Hematopoietic multipotent progenitor cell treated with erythropoietin and hydrocortisone succinate and interleukin-3 and kit ligand, for 8 days (in vitro differentiated cells): ENCODE measurements at places on chromosomes 13 and 19.

GRCh38 chr19:39411832-39412099, 703 bp upstream of the PLEKHG2 start:
- peak; percentile 95 for DNase-seq

DNA sequence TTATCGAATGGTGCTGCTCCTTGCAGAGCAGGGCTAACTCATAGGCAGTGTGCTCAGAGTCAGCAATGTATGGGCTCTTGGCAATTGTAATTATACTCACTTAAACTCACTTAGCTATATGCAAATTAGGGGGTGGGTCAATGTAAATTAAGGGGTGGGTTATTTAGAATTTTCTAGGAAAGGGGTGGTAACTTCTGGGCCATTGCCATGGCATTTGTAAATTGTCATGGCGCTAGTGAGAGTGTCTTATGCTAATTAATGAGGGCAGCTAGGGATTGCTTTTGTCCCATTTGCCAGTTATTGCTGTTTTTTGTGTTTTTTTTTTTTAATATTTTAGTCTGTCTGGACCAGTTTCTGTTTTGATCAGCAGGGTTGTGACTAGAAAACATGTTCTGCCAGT, 68.4 kb downstream of the DIAPH3 start:
- DNase-seq: no peak

GRCh38 chr13:83880275-83881139, 1.8 kb downstream of the SLITRK1 start:
- no peak for DNase-seq

DNA sequence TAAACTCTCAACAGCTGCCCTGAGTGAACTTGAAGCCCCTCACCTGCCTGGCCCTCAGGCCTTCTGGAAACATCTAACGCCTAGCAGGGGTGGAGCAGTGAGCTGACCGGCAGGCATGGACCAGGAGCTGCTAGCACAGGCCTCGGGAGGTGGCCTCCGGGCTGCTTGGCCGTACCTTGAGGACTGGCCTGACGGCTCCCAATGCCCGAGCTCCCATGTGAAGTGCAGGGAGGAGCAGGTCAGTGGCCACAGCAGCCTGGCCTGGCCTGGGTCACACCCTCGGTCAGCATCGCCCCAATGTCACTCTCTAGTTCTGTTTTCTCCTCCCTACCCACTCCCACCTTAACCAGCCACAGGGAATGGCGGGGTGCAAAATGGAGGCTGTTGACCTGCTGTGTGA, 19.0 kb downstream of the TSHZ3 start:
- no peak for DNase-seq

DNA sequence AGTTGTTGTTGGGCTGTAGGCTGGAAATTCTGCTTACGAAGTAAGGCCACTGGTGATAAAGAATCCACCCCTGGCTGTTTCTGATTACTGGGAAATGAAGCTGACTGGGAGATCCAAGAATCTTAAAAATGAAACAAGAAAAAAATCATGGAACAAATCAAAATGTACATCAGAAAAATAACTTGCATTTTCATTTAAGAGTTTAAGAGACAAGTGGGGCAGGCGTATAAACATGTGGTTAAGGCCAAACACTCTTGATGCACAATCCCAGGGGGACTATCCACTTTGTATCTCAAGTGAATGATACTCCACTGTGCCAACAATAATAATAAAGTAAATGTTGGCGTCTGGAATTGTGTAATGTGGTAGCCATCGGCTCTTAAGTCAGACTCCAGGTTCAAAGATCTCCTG, 24.6 kb downstream of the ZMYM5 start:
- DNase-seq: peak; percentile 18

- no peak for DNase-seq
Observed at GRCh38 chr19:50708179-50708879, 11.3 kb downstream of the SHANK1 start.

DNA sequence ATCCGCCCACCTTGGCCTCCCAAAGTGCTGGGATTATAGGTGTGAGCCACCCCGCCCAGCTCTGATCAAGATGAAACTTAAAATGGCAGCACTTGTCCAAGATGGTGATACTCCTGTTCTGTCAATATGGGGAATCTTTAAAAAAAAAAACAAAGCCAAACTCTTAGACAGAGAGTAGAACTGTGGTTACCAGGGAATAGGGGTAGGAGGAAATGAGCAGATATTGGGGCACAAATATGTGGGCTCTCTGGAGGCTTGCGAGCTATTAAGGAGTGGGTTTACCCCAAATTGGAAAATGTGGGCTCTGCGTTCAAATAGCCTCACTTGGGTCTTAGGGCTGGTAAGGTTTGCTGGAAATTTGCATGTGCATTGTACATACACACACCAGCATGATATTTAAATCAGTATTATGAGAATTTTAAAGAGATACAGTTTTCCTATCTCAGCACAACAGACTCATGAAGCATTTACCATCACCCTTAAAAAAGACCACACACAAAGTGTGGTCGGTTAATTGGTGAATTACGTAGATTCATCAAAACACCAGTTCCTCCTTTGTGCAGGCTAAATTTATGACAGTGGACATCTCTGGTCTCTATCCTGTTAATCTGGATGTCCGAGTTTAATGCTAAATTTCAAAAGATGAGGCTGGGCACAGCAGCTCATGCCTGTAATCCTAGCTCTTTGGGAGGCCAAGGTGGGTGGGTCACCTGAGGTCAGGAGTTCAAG, 11.3 kb downstream of the CD70 start:
- peak; percentile 37 for DNase-seq

- DNase-seq: no peak
Observed at GRCh38 chr13:110293649-110294048, 13.3 kb downstream of the COL4A1 start.

GRCh38 chr19:30004403-30004802, 62.4 kb downstream of the URI1 start:
- DNase-seq: no peak

DNA sequence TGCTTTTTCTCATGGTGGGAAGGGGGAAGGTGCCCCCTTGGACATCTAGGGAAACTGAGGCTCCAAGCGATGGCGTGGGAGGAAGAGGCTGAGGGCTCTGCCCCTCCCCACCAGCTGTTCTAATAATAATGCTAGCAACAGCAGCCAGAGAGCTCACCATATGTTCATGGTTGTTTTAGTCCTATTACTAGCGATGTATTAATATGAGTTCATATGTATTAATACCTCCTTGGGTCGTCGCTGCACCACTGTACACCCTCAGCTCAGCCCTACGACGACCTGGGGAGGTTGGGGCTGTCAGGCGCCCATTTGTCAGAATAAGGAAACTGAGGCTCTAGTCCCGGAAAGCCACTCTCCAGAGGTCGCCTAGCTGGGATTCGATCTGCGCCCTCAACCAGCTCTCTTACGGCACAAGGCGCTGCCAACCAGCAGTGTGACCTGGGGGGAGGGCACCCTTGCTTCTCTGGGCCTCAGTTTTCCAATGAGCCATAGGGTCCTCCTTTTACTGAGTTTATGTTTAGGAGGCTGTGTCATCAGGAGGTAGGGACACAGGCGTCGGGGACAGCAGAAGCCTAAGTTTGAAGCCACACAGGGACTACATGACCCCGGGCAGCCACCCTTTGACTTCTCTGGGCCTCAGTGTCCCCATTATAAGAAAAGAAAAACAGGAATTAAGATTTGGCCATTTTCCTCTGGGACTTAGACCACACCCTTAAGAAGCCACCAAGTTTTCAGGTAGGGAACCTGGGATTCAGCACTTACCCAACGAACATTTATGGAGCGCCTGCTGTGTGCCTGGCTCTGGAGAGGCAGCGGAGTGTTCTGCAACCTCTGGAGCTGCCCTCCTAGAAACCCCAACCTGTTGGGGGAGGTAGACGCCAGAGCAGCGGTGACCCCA, 664 bp downstream of the MAST3 start:
- DNase-seq: no peak

GRCh38 chr19:54268936-54269335, 11.9 kb upstream of the LILRB5 start:
- DNase-seq: no peak

GRCh38 chr13:29954082-29955028, 103.9 kb upstream of the UBL3 start:
- DNase-seq: no peak

- no peak for DNase-seq
Observed at GRCh38 chr13:25329706-25330105, 28.3 kb downstream of the NUP58 start.

DNA sequence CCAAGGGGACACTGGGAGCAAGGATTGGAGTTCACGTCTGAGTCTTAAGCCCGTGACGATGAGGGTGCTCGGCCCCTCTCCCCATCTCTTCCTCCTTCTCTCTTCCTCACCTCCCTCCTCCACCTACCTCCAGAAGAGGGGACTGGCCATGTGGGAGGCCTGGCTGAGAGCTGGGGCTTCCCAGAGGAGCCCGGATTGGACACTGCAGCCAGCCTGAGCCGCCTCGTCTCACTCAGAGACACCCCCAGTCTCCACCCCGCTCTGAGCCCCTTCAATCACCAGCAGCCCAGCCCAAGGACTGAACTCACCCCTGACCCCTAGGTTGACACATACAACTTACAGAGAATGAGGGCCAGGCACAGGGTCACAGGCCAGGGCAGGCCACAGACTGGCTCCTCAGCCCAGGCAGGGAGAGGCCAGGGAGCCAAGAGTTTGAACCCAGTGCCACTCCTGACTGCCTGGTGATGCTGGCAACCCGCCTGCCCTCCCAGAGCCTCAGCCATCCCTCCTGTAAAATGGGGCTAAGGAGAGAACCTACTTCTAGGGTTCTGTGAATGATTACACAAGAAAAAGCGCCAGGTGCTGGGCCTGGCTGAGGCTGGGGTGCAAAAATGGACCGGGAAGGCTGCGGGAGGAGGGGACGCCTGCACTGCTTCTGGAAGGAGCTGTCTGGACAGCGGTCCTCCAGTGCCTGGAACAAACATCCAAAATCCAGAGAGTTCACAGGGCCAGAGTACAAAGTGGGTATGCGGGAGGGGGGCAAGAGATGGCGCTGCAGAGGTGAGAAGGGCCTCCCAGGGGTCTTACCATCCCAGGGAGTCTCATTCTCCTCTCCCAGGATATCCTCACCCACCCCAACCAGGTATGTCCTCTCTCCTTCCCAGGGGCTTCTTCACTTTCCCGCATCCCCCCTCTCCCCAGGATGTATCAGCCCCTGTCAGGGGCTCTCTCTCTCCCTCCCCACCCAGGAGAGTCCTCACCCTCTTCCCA, 1.1 kb downstream of the CD79A start:
- no peak for DNase-seq

GRCh38 chr13:52749419-52749818, 9.8 kb upstream of the CNMD start:
- no peak for DNase-seq

DNA sequence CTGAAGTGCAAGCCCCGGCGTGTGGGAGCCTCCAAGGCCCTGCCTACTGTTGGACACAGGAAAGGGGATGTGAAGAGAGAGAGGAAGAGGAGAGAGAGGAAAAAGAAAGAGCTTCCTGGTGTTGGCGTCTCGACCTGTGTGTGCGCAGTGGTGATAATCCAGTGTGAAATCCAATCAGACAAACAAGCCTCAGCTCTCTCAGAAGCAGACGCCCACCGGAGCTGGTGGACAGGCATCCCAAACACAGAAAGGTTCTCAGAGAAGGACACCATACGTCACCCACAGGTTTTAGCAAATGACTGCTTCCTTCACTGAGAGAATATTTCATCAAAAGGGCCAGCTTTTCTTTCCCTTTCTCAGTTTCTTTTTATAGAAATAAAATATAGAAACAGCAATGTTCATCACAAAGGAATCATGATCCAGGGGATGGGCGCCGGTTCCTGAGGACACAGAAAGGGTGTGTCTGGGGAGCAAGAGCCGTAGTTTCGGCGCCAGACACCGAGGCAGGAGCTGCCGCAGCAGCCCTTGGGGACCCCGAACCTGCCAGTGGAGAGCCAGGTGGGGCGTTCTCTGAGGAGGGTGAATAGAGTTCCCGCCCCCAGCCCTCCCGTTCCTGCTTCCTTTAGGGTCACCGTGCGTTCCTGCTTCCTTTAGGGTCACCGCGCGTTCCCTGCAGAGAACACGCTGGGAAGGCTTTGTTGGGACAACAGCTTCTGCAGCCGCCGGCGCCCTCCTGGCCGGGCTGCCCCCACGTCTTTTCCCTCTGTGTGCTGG, 145.8 kb upstream of the SOX1 start:
- no peak for DNase-seq

DNA sequence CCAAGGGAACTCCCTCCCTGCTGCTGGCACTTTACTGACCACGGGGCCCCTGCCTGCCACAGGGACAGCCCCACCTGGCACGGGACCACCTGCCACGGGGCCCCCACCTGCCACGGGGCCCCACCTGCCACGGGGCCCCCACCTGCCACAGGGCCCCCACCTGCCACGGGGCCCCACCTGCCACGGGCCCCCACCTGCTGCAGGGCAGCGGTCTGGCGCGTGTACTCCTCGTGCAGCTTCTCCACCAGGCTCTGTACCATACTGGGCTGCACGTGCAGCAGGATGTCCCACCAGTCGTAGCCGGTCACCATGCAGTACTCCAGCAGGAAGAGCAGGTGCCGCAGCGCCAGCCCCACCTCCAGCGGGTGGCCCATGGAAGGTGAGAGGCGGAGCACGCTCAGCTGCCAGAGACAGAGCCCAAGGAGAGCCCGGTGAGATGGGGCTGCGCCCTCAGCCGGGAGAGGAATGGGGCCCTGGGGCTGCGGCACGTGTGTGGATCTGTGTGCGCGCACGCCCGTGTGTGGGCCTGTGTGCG, 16.1 kb downstream of the MED16 start:
- no peak for DNase-seq

DNA sequence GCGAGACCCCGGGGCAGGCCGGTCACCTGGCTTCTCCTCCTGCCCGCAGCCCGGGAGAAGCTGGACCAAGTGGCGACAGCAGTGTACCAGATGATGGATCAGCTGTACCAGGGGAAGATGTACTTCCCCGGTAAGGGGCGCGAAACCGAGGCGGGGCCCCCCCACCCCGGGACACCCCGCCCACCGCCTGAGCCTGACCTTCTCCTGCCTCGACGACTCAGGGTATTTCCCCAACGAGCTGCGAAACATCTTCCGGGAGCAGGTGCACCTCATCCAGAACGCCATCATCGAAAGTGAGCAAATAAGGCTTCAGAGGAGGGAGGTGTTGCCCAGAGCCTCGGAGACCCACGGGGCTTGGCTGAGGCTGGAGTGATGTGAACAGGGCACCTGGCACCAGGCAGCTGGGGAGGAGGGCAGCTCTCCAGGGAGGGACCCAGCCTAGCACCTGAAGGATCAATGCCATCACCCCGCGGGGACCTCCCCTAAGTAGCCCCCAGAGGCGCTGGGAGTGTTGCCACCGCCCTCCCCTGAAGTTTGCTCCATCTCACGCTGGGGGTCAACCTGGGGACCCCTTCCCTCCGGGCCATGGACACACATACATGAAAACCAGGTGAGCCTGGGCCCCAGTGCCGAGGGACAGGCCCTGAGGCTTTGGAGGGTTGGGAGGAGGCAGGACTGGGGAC, 629 bp downstream of the IZUMO4 start:
- DNase-seq: no peak

- DNase-seq: no peak
Observed at GRCh38 chr13:46662690-46663089, 109.7 kb downstream of the LRCH1 start.

DNA sequence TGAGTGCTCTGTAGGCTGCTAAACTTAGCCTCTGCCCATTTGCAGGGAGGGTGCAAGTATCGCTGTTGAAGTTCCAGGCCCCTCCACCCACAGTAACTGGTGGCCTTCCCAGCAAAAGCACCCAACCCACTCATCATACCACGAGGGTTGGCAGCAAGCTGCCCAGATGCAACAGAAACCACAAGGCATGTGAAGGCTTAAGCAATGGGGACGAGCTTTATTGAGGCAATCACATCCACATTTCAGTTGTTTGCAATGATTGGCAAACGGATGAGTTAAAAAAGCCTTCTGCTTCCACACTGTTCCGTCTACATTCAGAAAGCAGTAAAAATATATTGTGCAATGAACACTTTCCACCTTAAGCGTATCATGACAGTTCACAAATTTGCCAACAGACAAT, 10.3 kb downstream of the GJB6 start:
- DNase-seq: peak; percentile 4
